ENCODE measurements at places on chromosomes 7 and 10.

DNA sequence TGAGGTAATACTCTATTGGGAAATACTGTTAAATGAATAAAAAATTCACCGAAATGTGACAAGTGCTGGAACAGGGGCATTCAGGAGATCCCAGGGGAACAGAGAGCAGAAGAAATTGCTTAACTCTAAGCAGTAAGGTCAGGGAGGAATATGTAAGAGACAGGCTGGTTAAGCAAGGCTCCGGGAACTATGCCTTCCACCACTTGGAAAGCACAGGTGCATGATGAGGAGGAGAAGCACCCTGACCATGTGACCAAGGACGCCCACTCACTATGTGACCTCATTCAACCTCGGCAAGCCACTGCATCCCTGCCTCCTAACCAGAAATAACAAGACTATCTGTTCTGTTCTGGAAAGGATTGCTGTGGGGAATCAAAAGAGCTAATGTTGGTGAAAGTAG is 218.4 kb downstream of the ELMO1 start:
- DNase-seq, result no peak

- DNase-seq, result peak; percentile 62
These were observed 34.1 kb upstream of the IFRD1 start for GRCh38 chr7:112416127-112416526.

DNA sequence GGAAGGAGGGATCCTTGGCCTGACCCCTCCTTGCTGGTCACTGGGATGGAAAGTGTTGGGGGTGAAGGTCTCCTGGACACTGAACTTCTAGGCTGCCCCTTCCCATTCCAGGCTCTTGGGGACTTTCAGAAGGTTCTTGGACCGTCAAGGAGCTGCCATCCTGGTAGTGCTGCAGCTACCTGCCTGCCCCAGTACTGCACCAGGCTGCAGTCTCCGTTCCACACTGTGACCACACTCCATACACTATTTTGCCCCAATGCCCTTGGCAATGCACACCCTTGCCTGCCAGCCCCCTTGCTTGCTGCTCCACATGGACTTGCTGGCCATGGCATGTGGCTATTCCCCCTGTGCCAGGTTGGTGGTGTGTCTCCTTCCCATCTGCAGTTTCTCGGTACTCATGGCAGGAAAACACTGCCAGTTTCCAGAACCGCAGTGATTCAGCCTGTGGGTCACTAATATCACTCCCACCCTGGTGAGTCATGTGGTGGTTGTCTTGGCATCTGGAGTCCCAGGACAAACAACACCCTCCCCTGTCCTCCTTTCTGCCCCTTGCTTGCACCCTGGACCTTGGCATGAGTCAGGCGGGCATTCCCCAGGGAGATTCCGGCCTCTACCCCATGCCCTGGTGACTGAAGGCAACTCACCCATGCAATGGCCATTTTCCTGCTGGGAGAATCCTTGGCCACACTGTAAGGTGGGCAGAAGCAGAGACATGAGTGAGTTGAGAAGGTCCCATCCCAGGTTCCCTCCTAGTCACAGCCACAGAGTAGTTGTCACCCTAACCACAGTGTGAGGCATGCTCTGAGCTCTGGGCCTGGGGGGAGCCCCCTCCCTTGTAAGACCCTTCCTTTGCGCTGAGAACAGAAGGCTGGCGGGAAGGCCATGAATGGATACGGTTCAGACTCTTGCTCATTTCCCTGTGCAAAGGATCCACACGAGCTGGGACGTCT is 32.8 kb downstream of the GOLGA7B start:
- no peak for DNase-seq

GRCh38 chr7:105707967-105708762 is 126.9 kb upstream of the EFCAB10 start:
- no peak for DNase-seq

GRCh38 chr7:87875151-87876039 is 765 bp downstream of the SLC25A40 start:
- DNase-seq, result no peak

DNA sequence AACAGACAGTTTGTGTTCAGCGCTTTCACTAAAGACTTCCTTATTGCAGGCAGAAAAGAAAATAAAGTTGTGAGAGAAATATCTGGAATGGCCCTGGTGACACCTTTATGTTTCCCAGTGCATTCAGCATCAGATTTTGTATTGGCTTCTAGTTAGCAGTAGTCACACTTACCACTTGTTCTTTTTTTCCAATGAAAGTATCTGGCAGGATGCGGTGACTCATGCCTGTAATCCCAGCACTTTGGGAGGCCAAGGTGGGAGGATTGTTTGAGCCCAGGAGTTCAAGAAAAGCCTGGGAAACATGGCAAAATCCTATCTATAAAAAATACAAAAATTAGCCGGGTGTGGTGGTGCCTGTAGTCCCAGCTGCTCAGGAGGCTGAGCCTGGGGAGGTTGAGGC is 649.6 kb downstream of the LRMDA start:
- no peak for DNase-seq

DNA sequence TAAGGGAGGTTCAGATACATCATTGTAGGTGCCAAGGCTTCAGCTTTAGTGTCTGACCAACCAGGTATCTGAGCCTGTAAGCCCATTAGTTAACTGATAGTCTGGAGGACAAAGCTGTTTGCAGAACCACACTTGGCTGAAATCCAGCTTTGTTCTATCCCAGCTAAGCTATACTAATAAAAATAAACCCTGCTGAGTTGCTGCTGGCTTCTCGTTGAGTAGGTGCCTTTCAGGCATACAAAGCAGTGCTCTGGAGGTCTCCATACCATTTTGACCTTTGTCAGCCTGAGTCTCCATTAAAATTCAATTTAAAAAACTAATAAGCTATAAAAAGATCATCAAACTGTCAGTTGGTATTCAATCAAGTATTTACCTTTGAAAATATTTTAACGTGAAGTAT is 22.0 kb downstream of the CDCA7L start:
- no peak for DNase-seq

GRCh38 chr7:39386718-39387117 is 179.5 kb upstream of the YAE1 start:
- DNase-seq, result no peak

DNA sequence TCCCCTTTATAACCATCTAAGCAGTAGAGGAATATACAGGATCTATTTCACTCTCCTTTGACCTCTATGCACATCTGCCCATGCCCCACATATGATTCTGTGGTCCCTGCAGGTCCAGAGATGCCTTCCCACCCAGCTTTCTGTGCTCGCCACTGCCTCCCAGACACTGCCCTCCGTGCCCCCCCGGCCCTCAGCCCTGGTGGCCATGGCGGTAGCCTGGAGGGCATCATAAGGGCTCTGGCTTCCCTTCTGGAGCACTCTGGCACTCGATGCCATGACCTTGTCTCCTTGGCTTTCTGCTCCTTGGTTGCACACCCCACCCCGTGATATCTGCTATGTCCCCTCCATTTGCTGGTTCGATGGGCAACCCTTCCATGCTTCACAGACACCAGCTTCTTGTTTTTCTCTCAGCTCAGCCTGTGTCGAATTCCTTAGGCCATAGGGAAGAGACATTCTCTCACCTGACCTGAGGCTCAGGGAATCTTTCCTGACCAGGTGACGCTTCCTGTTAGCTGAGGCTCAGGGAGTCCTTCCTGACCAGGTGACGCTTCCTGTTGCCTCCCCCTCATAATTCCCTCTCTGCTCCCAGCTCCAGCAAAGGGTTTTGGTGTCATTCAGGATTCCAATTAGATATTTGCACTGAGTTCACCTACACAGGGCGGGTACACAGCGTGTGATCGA is 100.4 kb upstream of the GLI3 start:
- DNase-seq, result no peak

DNA sequence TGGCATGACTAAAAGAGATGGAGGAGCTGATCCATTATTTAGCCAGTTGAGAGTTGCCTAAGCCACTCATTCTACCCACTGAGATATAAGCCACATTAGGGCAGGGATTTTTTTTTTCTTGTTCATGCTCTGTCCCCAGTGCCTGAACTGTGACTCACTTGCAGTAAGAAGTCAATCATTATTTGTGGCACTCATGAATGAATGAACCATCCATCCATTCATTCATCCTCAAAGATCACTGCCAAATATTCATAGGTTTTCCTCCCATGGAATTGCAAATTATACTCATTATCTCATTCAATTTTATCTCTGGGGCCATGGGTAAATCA is 22.8 kb upstream of the ARID5B start:
- DNase-seq, result no peak

DNA sequence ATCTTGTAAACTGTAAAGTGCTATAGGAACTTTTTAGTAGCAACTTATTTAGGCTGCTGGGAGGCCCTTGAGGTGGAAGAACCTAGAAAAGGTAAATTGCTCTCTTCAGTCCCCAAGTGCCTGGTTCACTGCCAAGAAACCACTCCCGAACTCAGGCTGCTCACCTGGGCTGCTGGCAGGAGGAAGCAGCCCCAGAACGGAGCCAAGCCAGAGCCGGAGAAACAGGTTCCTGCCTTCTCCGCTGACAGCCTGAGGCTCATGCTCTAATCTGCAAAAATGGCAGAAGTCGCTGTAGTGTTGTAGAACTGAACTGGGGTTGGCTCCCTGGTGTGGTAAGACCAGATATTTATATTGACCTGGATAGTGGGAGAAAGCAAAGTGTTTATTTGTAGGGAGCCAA is 136.0 kb downstream of the CUL2 start:
- DNase-seq, result no peak

GRCh38 chr10:96138102-96138501 is 8.0 kb downstream of the ZNF518A start:
- DNase-seq, result no peak

DNA sequence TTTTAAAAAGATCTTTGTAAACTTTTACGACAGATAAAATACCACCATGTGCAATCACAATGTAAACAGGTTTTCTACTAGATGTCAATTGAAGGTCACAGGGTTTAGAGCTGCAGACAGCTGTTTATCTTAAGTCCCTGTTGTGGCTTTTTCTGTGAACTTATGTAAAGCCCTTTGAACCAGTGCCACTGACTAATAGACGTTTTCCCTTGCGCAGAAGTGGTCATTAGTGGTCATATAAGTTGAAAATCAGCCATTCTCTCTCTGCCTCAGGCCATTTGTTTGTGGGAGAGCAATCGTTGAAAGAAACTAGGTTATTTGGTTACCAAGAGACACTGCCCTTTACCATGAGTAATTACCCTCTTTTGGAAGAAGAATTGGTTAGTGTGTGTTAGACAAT is 23.9 kb downstream of the CACNB2 start:
- DNase-seq, result peak; percentile 44

DNA sequence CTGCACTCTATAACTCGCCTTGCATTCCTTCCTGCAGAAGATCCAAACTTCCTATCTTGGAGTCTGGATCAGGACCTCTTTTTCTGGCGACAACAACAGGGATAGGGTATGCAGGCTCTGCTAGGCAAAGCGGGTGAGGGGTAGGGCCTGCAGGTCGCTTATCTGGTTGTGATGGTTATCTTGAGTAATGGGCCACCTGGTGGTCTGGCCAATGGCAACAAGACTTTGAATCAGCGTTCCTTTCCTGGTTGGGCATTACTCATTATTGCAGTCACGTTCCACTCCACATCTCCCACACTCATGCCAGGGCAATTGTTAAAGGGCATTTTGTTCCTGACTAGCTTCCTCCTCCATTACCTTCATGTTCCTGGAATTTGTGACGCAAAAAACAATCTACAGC is 48.4 kb upstream of the PLXDC2 start:
- no peak for DNase-seq

DNA sequence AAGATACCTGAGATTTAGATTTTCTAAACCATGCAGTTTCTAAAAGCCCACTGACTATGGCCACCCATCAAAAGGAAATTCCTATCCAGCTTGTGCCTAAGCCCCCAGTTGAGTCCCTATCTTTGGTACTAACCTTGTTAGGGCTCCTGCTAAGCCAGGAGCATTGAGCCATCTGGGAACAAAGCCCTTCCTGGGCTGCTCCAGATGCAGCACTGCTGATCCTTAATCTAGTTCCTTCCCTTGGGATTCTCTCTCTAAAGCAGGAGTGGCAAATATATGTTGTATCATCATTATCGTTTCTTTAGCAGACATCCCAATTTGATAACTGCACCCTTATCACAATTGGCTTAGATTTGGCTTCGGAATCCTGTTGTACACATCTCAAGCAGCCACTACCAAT is 24.7 kb upstream of the PDLIM1 start:
- no peak for DNase-seq

DNA sequence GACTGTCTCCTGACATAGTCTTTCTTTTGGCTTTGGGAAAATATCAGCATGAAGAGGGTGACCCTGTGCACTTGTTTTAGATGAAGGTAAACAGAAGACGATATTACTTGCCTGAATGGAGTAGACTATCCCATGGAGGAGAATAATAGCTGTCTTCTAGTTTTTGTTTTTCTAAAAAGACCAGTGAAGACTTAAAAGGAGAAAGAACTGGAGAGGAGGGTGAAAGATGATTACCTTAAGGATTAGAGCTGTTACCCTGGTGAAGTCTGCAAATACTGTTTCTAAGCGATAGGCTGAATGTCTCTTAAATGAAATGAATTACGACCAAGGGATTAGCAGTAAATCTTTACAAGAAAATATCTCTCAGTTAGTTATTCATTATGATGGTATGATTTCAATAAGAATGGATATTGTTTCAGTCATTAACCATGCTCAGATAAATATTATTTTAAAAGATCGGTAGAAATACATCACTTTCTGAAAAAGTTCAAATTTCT is 255.6 kb upstream of the FERD3L start:
- DNase-seq, result no peak

DNA sequence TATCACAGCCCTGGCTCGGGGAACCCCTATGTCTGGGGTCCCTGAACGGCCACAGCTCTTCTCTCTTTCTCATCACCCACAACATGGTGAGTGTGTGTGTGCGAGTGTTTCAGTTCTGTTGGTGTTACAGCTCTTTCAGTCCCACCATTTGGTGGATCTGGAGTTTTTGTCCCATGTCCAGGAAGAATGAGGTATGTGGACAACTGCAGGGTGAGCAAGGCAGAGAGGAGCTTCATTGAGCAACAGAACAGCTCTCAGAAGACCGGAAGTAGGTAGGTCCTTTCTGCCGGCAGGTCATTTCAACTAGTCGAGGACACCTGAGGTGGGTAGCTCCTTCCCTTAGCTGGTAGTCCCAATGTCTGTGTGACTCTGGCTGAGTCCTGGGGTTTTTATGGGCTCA is 9.5 kb downstream of the PAX4 start:
- no peak for DNase-seq

GRCh38 chr10:122154545-122155366 is 116.3 kb upstream of the BTBD16 start:
- peak; percentile 44 for DNase-seq

GRCh38 chr7:80330434-80330833 is 181.4 kb downstream of the GNAT3 start:
- DNase-seq, result peak; percentile 89

DNA sequence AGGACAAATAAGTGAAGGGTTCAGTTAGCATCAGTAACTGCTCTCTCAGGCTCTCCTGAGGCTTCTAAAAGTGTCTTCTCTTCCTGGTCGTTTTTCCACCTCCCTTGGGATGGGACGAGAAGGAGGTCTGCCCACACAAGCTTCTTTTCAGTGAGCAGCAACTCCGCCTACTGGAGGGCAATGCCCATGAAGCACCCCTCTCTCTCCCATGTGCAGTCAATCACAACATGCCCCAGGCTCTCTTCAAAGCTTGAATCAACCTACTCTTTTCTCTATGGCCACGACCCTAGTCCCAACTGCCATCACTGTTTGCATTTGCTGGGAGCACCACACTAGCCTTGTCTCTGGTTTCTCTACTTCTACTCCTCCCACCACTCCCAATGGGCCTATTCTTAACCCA is 135.6 kb downstream of the RPS24 start:
- no peak for DNase-seq

- DNase-seq, result peak; percentile 11
These were observed 188.4 kb downstream of the PPP1R17 start for GRCh38 chr7:31875424-31875823.

Data from fibroblast of skin of abdomen (primary cell).